ENCODE measurements at places on chromosomes 12 and 14.

DNA sequence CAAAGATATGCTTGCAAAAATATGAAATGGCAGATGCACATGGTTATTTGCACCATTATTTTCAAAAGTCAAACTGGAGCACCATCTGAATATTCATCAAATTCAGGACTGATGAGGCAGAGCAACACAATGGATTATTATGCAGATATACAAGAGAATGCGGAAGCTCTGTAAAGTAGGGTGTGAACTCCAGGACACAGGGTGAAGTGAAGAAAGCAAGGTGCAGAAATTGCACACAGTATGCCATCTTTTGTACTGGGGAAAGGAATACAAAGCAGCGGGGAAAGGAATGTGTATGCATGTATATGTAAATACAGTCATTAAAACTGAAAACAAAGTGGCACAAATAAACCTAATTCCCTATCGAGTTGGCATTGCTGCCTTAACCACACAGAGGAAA lies 22.7 kb upstream of the CLEC4E start:
- DNase-seq = no peak

GRCh38 chr14:34872822-34873588 lies 2.2 kb downstream of the BAZ1A start:
- DNase-seq = no peak

GRCh38 chr14:68928770-68929550 lies 50.1 kb downstream of the ACTN1 start:
- no peak for DNase-seq

- peak; percentile 85 for DNase-seq
These were observed 39.5 kb downstream of the BEGAIN start for GRCh38 chr14:100547633-100548294.

DNA sequence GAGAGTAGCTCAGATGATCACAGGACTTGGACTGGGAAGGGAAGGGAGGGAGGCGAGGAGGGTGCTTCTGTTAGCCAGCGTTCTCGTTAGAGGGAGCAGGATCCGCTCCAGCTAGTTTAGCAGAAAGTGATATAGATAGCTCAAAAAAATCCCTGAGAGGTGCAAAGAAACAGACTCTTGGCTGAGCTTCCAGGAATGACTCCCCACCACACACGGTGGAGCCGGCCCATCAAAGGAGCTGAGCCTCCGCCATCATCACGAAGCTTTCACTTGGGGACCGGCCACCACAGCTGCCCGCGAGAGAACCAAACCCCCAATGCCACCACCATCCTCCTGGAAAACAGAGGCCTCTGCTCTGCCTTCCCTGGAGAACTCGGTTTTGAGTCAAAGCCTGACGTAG lies 124.6 kb upstream of the BCL2L14 start:
- DNase-seq = no peak

- no peak for DNase-seq
These were observed 153.2 kb upstream of the ABCD2 start for GRCh38 chr12:39772821-39773259.

DNA sequence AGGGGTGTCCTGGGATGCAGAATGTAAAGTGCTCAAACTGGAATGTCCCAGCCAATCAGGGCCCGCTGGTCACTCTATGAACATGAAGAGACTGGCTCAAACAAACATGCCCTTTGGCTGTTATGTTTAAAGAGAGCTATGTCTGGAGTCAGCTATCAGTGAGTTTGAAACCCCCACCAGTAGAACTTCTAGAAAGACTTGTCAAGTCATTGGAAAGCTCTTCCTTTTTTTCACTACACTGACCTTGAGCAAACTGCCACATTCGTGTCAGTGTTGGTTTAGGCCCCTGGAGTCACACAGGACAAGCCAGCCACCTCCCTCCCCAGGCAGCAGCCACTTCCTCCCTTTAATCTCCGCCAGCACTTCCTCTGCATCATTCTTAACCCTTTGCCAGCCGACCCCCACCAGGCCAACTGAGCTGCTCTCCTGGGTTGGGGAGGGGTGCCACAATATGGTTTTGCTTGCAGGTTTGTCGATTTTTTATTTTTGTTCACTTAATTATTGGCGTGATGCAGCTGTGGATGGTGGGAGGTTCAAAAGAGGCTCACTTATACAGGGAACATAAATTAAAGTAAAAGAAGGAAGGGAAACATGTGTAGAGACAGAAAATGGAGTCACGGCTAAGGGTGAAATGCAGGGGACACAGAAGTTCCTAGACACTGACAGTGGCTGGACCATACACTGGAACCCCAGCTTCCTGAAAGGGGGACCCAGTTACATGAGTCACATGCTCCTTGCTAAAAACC lies 25.3 kb downstream of the CMKLR1 start:
- peak; percentile 74 for DNase-seq

DNA sequence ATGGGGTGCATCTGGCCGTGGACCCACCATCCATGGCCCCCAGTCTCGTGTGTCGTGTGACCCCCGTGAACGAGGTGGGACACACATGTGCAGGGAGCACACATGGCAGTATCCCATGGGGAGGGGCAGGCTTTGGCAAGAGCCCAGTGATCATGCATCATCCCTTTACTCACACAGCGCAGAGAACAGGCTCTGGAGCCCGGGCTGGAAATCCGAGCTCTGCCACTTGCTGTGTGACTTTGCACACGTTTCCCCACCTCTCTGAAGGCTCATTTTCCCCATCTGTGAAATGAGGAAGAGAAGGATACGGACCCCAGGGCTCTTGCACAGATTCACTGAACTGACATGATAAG lies 119.9 kb downstream of the PHETA1 start:
- no peak for DNase-seq

DNA sequence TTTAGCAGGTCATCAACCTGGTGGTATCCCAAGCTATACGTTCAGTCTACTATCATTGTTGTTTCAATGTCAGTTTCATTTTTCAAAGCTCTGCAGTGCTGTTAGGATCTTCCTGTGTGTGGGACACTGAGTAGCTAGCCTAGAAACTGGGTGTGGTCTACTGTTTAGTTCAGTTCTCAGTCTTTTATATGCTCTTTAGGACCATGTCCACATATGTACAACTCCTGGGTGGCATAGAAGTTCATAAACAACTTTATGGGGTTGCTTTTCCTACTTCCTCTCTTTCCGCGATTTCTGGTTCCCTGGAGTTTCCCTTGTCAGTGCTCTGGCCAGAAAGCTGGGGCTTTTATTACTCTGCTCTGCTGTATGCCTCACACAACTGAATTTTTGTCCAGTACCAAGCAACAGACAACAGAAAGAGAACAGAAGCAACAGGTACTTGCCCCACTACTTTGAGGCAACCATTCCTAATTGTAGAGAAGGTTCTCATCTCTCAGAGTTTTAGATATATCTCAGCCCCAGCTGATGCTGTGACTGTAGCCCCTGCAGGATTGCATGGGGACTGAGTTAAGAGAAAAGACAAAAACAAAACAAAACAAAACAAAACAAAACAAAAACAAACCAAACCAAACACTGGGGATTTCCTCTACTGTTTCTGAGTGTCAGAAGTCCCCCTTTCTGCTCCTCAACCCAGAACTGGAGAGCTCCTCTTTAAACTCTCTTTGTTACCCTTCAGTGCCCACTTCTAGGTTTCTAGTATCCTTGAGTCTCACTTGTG lies 30.3 kb downstream of the MIS18BP1 start:
- no peak for DNase-seq

DNA sequence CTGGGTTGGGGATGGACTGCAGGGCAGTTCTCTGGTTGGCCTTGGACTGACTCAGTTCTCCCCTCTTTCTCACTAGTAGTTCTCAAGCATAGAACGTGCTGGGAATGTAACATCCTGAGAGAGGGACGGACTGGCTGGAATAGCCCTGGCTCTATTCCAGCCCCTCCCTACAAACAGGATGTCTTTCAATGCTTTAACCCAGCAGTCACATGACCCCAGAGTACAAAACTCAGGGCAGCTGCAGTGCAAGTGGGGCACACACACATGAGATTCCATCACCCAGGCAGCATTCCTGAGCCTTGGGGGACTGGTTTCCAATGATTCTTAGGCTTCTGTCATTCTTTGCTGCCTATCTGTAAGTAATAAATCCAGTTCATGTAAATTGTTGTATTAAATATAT lies 1.6 kb upstream of the ACOT6 start:
- DNase-seq = no peak

DNA sequence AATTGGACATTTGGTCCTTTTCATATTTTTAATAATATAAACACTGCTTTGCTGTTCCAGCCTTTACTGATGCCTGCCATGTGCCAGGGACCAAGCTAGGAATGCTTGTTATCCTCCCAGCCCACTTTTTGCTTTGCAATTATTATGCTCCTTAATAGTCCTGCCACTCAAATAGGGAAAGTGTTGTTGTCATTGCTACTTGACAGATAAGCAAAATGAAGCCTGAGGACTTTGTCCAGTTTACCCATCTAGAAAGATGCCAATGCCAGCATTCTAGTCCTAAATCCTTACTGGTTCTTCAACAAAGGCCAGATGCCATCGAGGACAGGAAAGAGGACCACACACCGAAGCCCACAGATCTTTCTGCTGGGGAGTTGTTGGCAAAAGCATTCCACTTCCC lies 246.5 kb downstream of the EMP1 start:
- DNase-seq = no peak

- no peak for DNase-seq
These were observed 159.3 kb downstream of the SLC25A21 start for GRCh38 chr14:37013078-37013477.

DNA sequence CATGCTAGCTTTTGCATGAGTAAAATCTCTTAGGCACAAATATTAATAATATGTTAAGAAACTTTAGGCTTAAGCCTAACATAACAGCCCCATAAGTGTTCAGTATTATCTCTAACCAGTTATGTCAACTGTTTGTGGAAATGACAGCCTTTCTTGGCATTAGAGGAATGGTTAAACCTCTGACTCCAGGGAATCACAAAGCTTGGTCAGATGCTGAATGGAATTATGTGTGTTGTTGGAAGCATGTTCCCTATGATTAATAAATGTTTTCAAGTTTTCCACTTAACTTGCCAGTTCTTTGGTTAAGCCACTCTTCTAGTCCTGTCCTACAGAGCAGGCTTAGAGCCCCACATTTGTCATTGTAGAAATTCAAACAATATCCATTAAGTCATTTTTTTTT lies 17.0 kb downstream of the PSEN1 start:
- DNase-seq = no peak

GRCh38 chr14:61766151-61766550 lies 3.9 kb downstream of the SNAPC1 start:
- DNase-seq = no peak

GRCh38 chr12:65643595-65644386 lies 180.5 kb upstream of the HMGA2 start:
- DNase-seq = no peak

DNA sequence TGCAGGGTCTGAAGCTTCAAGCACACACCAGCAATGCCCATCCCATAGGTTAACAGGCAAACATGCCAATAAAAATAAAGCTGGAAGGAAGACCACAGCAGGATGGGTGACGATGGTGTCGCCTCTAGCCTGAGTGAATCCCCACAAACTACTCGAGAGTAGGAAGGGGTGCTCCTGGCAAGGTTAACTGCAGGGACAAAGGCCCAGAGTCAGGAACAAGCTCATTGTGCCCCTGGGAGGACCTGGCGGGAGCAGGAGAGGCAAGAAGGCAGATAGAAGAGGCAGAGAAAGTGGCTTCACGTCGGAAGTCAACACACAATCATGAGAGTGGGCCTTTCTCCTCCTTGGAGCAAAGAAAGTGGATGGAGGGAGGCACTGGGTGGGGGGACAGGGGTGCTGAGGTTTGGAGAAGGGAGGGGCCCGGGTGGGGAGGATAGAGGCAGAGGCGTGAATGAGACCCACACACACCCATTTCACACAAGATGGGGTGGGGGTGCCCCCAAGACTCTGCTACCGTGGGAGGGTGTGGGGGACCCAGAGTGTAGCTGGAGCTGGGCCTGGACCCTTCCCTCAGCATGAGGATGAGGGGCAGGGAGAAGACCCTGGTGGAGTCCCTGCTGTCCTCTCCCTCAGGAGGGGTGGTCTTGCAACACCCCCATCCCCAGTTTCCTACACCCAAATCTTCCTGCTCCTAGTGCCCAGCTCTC lies 43.1 kb downstream of the DIO3 start:
- no peak for DNase-seq

GRCh38 chr12:52055731-52056711 lies 4.8 kb downstream of the NR4A1 start:
- DNase-seq = no peak

Measured in CMK (cell line).